Stimulated activated CD8-positive, alpha-beta memory T cell treated with anti-CD3 and anti-CD28 coated beads, Interleukin-15, amount 100 ng/mL, for 4 hours (primary cell): ENCODE measurements at places on chromosomes 7 and 10.

GRCh38 chr7:128271471-128271941 lies 30.4 kb downstream of the LEP start:
- DNase-seq, result no peak

DNA sequence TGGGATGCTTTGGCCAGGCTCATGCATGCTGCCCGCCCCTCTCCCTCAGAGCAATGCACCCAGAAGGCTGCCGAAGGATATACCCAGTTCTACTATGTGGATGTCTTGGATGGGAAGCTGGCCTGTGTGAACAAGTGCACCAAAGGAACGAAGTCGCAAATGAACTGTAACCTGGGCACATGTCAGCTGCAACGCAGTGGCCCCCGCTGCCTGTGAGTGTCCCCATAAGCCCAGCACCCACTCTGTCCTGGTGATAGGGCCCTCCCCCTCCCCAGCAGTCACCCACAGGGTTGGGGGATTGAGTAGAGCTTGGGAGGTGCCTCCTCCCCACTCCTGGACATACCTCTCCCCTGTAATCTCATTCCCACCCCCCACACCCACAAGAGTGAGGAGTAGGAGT lies 7.0 kb upstream of the MUC17 start:
- no peak for DNase-seq

- DNase-seq, result no peak
These were observed 23.9 kb upstream of the MPP7 start for GRCh38 chr10:28326516-28327490.

DNA sequence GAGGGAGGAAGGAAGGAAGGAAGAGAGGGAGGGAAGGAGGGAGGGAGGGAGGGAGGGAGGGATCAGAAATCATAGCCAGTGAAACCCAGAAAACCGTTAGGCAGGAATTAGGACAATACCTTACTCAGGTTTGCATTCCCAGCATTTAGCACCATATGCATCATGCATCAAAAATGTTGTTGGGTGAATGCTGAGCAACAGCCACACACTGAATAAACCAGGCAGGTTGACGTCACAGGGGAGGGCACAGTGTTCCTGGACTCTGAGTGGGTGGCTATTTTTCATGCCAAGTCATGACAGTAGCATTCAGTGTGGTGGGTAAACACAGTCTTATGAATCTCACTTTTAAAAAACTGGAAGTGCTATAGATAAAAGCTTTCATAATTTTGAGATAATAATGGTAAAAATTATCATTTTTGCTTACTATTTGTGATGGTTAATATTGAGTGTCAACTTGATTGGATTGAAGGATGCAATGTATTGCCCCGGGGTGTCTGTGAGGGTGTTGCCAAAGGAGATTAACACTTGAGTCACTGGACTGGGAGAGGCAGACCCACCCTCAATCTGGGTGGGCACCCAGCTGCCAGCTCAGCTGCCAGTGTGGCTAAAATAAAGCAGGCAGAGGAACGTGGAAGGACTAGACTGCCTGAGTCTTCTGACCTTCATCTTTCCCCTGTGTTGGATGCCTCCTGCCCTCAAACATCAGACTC lies 199.1 kb upstream of the PRKCQ start:
- DNase-seq, result no peak

- no peak for DNase-seq
These were observed 11.0 kb downstream of the PYROXD2 start for GRCh38 chr10:98403812-98404504.

- DNase-seq, result no peak
These were observed 230.6 kb upstream of the PLXNA4 start for GRCh38 chr7:132806834-132807233.

- DNase-seq, result no peak
These were observed 467.0 kb upstream of the AKR1E2 start for GRCh38 chr10:4359003-4359402.

DNA sequence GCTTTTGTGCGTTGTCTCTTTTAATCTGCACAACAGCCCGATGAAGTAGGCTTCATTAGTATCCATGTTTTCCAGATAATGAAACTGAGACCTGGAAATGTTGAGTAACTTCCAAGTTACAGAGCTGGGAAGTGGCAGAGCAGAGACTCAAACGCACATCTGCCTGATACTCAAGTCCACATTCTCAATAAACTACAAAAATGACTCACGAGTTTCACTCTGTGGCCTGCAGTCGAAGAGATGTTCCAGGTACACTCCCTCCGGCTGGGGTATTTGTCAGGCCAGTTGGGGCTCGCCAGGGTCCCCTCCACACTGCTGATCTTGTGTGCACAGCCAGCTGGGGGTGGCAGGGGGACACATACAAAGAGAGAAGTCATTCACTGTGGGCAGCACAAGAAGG lies 17.7 kb upstream of the OPALIN start:
- no peak for DNase-seq

DNA sequence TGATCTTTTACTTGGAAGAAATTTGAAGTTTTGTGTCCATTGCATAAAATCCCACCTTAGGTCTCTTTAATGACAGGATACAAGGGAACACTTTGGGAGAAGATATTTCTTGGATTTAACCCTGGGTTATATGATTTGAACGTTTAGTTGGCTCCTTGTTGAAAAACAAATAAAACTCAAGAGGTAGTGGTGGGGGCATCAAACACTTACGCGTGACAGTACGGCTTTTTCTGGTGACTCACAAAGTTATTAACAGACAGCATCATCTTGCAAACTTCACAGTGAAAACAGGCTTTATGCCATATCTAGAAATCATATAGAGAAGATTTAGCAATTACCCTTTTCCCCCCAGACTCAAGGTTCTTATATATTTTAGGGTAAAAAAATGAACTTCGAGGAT lies 699 bp downstream of the NRAP start:
- DNase-seq, result no peak

GRCh38 chr10:117502421-117503243 lies 39.9 kb upstream of the EMX2 start:
- no peak for DNase-seq

DNA sequence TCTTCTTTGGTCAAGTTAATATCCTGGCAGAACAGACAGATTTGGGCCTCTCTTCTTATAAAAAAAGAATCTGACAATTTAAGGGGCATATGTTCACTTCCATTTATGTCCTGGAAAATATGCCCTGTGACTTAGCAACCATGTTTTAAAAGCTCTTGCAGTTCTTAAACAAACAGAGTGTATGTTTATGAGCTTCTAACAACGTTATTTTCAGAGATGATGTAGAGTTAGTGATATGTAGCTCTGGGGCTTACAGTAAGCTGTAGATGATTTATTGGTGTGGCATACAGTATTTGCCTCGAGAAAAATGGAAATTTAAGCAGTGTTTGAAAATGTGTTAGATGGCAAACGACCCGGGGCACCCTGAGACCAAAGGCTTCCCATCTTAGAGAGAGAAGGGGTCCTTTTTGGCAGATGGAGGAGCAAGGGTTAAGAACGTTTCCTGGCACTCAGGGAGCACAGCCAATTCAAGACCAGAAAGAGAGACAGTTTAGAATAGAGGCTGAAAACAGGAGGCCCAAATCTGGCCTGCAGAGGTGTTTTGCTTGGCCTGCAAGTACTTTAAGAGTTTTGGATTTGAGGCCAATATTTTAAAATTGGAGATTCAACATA lies 397.5 kb downstream of the KCNMA1 start:
- DNase-seq, result no peak

- no peak for DNase-seq
These were observed 40.0 kb downstream of the ZNF438 start for GRCh38 chr10:30991647-30992011.

DNA sequence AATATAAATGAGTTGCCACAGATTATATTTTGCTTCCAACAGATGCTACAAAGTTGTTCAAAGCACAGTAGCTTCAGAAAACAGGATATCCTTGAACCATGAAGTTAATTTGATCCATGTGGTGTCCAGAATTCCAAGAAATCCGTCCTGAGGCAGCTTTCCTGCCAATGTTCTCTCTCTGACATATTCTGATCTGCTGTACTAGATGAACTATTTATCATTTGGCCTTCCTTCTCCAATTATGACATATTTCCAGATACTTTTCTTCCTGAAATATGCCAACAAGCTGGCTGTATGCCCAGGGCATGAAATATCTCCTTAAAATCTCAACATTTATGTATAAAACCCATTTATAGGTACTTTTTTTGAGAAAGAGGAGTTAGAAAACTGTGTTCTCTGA lies 141.1 kb downstream of the SPAG6 start:
- DNase-seq, result no peak

DNA sequence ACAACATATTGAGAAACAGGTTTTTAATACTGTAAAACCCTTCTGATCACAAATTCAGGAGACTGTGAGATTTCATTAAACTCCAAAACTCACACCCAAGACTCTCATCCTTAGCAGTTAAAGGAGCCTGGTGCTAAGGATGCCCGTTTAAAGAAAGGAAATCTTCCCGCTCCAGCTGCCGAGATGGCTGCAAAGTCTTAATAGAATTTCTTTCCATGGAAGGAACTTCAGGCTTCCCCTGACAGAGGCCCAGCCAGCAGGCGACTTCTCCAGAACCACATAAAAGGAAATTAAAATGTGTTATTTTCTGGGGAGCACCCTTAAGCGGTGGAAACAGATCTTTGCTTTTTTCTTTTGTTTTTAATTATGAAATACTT lies 104.7 kb upstream of the CHST15 start:
- DNase-seq, result no peak

DNA sequence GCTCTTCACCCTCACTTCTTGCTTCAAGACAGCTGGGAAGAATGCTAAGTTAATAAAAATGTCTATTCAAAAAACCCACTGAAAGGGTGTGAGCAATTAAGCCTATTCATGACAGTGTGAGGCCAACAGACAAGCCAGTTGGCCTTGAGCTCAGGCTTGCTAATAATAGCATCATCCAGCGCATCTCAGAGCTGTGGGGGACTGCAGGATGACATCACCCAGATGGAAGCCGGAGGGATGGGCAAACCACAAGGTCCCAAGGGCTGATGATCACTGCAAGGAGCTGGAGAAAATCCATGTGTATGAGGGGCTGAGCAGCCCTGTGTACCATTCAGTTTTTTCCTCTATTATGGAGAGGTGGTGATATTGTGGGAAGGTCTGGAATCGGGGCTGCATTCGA lies 770.4 kb downstream of the TNS3 start:
- no peak for DNase-seq

DNA sequence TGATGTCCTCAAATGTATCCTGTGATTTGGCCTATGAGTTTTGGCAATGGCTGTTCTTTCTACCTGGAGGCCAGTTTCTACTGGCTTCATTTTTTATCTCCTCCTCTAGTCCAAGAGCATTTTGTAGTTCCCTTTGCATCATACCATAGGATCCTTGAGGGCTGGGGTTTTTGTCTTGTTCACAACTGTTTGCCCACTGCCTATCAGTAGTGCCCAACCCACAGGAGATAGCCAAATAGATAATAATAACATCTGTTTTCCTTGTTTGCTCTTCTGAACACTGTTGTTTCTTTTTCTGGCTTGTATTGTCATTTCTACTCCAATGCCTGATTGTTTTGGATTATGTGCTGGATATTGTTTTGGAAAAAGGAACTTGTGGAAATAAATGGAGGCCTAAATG lies 3.4 kb downstream of the CDK1 start:
- DNase-seq, result no peak

DNA sequence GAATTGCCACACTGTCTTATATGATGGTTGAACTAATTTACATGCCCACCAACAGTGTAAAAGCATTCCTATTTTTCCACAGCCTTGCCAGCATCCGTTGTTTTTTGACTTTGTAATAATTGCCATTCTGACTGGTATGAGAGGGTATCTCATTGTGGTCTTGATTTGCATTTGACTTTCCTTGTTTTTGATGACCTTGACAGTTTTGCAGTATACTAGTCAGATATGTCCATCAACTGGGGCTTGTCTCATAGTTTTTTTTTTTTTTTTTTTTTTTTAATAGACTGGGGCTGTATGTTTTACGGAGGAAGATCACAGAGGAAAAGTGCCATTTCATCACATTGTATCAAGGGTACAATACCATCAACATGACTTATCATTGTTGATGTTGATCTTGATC lies 220.6 kb downstream of the ANK3 start:
- DNase-seq, result no peak

GRCh38 chr10:104193787-104194186 lies 38.4 kb downstream of the CFAP43 start:
- no peak for DNase-seq

DNA sequence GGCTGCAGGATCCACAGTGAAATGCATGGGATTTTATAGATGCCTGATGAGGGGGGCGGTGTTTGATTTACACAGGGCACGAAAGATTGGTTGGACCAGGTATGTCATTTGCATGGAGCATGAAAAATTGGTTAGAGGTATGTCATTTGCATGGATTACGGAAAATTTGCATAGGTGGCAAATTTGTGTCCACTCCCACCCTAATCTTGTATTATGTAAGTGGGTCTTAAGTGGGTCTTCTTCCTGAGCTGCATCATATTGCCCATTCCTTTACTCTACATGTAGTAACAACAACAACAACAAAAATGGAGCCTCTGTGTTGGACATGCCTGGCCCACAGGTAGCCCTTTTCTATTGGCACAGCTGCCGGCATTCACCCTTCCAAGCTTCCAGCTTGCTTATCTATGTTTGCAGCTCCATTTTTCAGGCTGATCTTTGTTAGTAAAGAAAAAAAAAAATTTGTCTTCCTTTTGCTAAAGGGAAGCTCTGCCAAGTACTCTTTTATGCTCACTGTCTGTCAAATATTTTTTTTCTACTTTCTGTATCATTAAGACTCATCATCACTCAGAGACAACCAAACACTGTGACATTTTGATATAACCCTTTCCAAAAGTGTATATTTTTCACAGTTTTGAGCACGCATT lies 10.3 kb upstream of the ZNF273 start:
- no peak for DNase-seq

DNA sequence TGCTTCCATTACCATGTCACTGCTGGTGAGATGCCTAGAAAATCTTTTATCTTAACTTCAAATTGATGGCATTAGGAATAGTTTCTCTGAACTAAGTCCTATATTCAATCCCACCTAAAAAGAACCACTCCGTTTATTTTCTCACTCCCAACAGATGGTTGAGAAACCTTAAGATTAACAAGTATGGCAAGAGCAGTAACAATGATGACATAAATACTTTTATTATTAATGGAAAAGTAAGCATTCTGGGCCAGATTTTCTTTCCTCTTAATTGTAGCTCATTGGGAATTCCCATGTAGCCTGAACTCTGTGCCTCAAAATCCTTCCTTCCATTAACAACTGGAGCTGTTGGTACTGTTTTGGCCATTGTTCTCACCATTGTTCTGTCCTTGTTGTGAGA lies 21.1 kb upstream of the FAM13C start:
- no peak for DNase-seq

DNA sequence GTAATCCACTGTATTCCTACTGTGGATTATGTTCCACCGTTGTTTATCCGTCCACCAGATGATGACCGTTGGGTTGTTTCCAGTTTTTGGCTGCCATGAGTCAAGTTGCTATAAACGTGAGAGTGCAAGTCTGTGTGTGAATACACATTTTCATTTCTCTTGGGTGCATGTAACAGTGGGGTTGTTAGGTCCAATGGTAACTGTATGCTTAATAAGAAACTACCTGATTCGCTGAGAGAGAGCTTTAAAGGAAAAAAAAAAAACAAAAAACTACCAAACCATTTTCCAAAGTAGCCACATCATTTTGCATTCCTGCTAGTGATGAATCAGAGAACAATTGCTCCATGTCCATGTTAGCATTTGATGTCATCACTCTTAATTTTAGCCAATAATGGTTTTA lies 15.9 kb downstream of the UBN2 start:
- no peak for DNase-seq

GRCh38 chr7:95229301-95229700 lies 95.0 kb downstream of the PON1 start:
- no peak for DNase-seq

- DNase-seq, result no peak
These were observed 1.8 kb upstream of the GAD2 start for GRCh38 chr10:26214551-26215395.
